CD4-positive, alpha-beta T cell treated with Interleukin-2 at 100 ng/mL for 4 hours (primary cell): ENCODE measurements at places on chromosomes 1 and 21.

- no peak for DNase-seq
Observed at GRCh38 chr1:155773221-155773620, 83.8 kb downstream of the GON4L start.

- DNase-seq, result peak; percentile 71
Observed at GRCh38 chr1:110672753-110673108, 2.0 kb downstream of the KCNA3 start.

DNA sequence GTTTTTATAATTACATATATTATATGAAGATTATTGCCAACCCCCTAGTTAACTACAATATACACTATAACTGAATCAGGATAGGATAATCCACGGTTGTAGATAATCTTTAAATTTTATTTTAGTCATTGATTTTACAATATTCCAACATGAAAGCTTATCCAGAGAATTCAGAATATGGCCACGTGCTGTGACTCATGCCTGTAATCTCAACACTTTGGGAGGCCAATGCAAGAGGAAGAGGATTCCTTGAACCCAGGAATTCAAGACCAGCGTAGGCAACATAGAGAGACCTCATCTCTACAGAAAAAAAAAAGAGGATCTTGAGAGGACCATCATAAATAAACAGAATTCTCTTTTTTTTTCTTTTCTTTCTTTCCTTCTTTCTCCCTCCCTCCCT lies 119.6 kb upstream of the CACYBP start:
- no peak for DNase-seq

- DNase-seq, result no peak
Observed at GRCh38 chr1:110559157-110559556, 40.2 kb upstream of the KCNA10 start.

DNA sequence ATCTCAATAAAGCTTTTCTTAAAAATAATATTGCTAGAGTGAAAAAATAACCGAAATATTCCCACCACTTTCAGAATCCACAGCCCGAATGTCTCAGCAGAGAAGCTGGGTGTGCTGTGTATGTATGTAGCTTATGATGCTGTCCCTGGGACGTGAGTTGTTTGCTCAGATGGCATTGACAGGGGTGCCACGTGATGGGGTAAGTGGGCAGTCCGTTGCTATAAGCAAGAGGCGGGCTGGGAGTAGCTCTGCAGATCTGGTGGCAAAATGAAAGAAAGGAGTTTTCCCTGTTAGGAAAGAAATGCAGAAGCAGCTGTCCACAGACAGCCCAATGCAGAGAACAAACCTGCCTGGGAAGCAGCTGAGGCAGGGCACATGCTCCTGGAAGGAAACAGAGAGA lies 3.8 kb upstream of the FAM20B start:
- no peak for DNase-seq

DNA sequence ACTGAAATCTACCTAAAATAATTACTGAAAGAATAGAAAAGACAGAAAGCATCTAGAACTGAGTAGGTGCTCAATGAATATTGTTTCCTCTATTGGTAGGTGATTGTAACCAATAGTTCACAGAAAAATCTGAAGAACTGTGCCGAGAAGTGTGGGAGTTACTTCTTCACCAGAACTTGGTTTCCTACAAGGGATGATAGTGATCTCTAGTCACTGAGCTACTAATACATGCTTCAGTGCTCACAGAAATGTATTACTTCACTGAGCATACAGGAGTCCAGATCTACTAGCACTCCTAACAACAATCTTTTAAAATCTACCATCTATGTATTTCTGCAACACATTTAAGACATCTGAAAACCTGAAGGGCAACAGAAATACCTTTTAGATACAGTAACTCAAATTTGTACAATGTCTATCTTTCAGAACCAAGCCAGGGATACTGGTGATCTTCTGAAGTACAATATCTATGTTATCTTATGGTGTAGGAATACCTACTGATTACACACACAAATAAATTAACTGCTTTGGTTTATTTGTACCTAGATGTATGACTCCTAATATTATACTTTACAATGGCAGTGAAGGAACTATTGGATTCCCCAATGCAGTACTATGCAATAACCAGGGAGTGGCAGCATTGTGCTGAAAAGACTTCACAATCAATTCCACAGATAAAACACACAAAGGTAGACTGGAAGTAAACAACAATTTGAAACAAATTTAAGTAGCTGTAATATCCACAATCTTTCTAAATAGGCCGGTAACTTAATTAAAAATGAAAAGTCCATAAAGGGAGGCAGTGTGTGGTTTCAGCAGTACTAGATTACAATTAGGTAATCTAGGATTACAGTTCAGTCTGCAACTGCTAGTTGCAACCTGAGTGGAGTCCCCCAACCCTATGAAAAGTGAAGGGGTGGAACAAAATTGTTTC lies 243.0 kb downstream of the SLC45A1 start:
- peak; percentile 68 for DNase-seq

DNA sequence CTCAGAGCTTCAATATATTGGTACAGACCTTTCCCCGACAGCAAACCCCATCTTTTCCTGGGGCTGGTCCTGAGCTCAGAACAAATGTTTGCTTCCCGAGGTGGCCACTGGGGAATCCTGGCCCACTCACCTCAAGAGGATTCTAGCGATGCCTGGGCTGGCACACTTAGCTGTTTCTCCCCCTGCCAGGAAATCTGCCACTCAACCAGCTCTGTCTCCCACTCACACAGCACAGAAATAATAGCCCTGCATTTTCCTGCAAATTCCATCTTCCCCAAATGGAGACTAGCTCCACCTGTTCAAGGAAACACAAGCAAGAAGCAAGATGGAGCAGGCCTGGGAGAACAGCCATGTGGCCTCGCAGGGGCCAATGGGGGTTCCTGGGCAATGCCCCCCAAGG lies 21.1 kb downstream of the KCNN3 start:
- DNase-seq, result no peak

DNA sequence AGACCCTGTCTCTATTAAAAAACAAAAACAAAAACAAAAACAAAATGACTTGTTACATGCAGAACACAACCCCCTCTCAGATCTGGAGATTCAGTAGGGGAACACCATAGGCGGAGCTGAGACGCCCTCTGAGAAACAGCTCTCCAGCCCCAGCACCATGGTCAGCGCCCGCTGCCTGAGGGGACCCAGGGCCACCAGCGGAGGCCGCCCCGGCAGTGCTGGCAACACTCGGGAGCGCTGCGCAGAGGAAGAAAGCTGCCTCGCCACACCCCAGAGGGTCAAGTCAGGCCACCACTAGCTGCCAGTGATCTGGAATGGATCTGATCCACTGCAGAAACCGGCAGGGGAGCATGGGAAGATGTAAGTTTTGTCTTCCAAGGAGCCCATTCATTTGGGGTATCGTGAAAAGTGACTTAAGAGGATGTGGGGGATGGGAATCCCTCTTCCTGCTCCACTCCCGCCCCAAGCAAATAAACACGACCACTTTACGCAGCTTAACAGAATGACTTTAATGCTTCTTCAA lies 3.1 kb downstream of the ACTA1 start:
- peak; percentile 16 for DNase-seq

DNA sequence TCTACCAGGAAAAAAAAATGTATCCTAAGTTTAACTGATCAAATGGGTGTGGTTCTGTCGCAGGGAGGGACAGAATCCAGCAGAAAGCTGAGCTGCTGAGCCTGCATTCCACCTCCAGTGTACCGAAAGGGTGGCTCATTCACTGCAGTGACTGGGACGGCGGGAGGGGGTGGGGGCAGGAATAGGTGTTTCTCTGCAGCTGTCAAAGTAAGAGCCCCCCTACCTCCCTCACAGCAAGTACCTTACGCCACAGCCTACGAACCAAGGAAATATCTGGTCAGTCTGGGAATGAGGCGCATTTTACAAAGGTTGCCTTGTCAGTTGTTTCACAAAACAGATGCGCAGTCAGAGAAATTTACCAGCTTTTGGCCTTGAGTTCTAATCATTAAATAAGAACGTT lies 1.7 kb downstream of the S100B start:
- DNase-seq, result no peak

- DNase-seq, result no peak
Observed at GRCh38 chr1:43799656-43800635, 92.6 kb downstream of the ST3GAL3 start.

DNA sequence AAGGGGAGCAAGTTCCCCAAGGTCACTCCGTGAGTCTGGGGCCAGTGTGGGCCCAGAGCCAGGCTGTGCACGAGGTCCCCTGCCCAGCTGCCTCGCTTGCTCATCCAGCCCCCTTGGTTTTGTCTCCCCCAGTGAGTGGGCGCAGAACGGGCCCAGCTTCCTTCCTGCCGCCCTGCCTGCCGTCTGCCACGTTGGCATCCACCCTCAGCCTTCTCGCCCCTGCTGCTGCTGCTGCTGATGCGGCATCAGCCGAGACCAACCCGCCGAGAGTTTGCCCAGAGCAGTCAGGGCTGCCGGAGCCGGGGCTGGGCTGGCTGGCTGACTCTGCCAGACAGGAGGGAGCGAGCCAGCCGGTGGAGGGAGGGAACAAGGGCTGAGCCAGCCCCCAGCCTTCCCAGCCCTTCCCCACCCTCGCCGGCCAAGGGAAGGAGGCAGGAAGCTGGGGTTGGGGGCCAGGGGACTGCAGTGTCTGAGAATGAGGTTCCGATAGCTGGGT lies 31.4 kb upstream of the WASF2 start:
- DNase-seq, result peak; percentile 54
